ENCODE measurements at places on chromosomes 6 and 20. TPM values are rescaled to one million over a fixed set of nuclear protein-coding genes. Genes with fewer than 3 reads are reported as not detected.

The FAM229B gene
- 44.3 TPM for total RNA-seq

The FNDC11 gene
- total RNA-seq = 0.30 TPM

The PPP1R3G gene
- 1.3 TPM for total RNA-seq

The OR2W1 gene
- total RNA-seq = not detected

The VSTM2L gene
- total RNA-seq = 2.9 TPM

The ZNF334 gene
- total RNA-seq = 1.3 TPM

The C20orf204 gene
- 0.23 TPM for total RNA-seq

The FGD2 gene
- not detected for total RNA-seq

The UBE2C gene
- 1.6 TPM for total RNA-seq

The PNPLA1 gene
- total RNA-seq = not detected

The NOX3 gene
- not detected for total RNA-seq

The LIN28B gene
- total RNA-seq = not detected

The DEFB124 gene
- not detected for total RNA-seq

The RNF144B gene
- total RNA-seq = 0.68 TPM

The BTN1A1 gene
- not detected for total RNA-seq

The L3MBTL1 gene
- total RNA-seq = 4.4 TPM
